ENCODE measurements at places on chromosomes 13 and 19.

DNA sequence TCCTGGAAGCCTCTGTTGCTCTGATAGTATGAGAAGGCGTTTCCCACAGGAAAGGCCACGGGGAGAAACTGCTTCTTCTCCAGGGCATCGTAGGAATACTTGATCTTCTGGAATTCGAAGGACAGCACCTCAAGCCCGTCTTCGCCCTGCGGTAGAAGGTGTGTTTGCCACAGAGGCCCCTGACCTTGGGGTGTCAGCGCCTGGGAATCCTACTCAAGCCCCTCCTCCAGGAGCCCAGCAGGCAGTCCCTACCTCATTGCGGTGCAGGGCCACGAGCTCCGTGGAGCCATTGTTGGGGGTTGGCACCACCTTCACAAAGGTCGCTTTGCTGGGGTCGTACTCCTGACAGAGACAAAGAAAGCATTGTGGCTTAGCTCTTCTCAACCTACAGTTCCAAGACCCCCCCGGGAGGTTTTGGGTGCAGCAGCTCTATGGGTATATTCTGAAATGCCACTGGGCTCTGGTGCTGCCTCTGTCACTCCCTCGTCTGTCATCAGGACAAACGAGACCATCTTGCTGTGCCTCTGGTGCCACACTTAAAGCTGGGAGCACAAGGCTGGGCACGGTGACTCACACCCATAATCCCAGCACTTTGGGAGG lies 3.7 kb downstream of the ATP13A1 start:
- no peak for DNase-seq

- no peak for DNase-seq
Measured at GRCh38 chr13:99916366-99917103, 55.0 kb downstream of the ZIC5 start.

GRCh38 chr19:13082192-13083007 lies 20.3 kb downstream of the LYL1 start:
- no peak for DNase-seq

DNA sequence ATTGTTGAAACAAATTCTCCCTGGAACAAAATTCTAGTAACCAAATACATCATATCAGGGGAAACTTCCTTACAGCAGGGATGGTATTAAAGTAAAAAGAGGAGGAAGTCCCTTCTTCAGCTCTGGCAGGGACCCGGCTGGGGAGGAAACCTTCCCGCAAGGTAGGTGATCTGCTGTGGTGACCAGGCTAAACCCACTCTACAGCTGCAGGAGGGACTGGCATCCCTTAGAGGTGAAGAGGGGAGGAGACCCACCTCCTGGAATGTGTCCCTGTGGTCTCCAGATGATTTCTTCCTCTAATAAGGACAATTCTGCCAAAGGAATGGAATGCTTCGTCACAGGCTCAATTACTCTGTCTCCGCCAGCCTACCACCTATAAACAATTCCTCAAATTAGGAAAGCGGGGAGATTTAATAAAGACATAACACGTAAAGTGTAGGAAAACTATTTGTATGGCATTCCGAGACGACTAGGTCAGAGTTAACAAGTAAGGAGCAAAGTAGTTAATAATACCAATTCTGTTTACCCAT lies 637 bp upstream of the PDS5B start:
- DNase-seq, result no peak

- no peak for DNase-seq
Measured at GRCh38 chr13:88153353-88153752, 482.2 kb downstream of the SLITRK5 start.

- peak; percentile 45 for DNase-seq
Measured at GRCh38 chr19:932648-933552, 7.1 kb downstream of the ARID3A start.

GRCh38 chr19:33290956-33291622 lies 11.2 kb downstream of the CEBPA start:
- no peak for DNase-seq

DNA sequence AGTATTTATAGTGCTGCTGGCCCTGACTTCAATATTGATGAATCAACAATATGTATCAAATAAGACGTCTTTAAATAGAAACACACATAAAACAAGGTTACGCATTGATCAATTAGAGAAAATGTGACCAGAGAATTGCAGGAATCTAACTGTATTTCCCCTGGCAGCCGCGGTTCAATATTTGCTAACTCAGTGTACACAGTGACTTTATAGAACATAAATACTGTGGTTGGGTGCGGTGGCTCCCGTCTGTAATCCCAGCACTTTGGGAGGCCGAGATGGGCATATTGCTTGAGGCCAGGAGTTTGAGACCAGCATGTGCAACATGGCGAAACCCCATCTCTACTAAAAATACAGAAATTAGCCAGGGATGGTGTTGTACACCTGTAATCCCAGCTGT lies 22.8 kb upstream of the UPF3A start:
- no peak for DNase-seq

- no peak for DNase-seq
Measured at GRCh38 chr19:46979126-46980105, 40.2 kb upstream of the NPAS1 start.

- no peak for DNase-seq
Measured at GRCh38 chr13:66402546-66402945, 827.6 kb downstream of the PCDH9 start.

- DNase-seq, result no peak
Measured at GRCh38 chr13:44386913-44387556, 13.4 kb downstream of the SERP2 start.

DNA sequence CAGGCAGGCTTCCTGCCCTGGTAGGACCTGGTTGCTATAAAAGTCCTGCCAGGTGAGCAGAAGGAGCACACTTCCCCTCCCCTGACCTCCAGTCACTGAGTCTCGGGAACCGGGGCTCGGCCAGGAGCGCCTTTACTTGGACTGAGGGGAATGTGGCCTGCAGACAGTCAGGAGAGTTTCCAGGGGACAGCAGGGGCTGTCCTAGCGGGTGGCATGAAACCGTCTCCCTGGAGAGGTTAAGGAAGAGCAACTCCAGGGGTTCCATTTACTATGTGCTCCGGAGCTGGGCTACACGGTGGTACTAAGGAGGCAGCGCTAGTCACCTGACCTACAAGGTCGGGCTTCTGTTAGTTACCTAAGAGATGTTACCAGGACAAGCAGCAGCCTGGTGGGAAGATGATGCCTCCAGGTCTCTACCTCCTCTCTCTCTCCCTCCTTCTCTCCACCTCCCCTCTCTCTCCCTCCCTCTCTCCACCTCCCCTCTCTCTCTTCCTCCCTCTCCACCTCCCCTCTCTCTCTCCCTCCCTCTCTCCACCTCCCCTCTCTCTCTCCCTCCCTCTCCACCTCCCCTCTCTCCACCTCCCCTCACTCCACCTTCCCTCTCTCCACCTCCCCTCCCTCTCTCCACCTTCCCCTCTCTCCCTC lies 4.1 kb upstream of the CNOT3 start:
- no peak for DNase-seq

DNA sequence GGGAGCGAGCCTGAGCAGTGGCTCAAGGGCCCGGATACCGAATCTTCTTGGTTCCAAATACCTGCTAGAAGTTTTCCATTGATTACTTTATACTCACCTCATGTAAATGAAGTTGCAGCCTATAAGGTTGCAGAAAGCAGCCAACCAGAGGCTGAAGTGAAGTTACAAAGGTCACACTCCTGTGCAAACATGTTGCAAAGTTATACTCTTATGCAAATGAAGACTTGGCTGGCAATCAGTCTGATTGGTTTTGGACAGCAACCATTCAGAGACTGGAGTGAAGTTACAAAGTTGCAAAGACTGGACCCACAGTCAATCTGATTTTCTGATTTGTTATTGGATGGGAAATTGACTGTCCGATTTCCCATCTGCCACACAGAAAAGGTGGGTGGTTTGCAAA lies 152.5 kb downstream of the GGACT start:
- no peak for DNase-seq

- no peak for DNase-seq
Measured at GRCh38 chr13:75443356-75443958, 38.5 kb downstream of the TBC1D4 start.

DNA sequence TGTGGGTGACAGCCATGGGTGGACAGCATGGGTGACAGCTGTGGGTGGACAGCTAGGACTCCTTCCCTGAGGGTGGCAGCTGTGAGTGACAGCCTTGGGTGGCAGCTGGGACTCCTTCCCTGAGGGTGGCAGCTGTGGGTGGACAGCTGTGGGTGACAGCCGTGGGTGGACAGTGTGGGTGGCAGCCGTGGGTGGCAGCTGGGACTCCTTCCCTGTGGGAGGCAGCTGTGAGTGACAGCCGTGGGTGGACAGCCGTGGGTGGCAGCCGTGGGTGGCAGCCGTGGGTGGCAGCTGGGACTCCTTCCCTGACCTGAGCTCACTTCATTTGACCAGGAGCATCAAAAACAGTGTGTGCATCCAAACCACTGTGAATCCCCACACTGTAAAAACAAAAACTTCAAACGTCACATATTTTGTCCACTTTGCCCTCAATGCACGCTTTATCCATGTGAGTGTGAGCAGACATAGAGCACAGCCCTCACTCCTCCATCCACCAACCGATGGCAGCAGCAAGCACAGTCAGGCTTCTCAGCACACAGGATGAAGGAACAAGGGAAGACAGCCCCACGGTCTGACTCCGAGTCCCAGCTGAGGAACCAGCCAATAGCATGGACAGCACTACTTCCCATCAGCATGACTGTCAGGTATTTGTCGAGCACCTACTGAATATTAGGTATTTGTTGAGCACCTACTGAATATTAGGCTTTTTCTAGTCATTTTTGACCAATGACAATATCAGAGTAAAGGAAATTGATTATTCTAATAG lies 1.6 kb upstream of the CFAP97D2 start:
- no peak for DNase-seq

DNA sequence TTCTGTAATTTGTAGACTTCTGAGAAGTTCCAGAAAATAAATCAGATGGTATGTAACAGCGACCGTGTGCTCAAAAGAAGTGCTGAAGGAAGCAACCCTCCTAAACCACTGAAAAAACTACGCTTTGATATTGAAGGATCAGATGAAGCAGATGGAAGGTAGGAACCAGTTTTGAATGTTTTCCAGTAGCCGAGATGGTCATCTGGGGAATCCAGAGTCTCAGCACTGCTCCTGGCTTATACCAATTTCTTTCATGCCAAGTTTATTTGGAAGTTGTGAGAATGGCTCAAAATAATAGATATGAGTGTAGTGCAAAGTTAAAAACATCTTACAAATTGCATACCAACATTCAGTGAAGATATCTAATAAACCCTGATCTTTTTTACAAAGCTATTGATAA lies 56.2 kb downstream of the RCBTB2 start:
- no peak for DNase-seq

DNA sequence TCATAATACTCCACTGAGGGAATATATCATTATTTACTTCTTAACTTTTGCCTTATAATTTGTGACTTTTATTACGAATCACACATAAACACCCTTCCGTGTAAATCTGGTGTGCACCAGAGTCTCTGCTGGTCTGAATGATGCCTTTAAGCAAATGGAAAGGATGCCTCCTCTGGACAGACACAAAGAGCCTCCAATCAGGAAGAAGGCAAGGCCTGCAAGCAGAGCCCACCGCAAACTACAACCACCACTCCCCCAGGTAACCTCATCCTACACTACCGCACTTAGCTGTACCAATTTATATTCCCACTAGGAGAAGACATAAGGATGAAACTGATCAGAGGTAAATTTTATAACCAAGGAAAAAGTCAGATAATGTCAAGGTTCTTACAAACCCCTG lies 137.6 kb downstream of the KLF12 start:
- DNase-seq, result no peak

DNA sequence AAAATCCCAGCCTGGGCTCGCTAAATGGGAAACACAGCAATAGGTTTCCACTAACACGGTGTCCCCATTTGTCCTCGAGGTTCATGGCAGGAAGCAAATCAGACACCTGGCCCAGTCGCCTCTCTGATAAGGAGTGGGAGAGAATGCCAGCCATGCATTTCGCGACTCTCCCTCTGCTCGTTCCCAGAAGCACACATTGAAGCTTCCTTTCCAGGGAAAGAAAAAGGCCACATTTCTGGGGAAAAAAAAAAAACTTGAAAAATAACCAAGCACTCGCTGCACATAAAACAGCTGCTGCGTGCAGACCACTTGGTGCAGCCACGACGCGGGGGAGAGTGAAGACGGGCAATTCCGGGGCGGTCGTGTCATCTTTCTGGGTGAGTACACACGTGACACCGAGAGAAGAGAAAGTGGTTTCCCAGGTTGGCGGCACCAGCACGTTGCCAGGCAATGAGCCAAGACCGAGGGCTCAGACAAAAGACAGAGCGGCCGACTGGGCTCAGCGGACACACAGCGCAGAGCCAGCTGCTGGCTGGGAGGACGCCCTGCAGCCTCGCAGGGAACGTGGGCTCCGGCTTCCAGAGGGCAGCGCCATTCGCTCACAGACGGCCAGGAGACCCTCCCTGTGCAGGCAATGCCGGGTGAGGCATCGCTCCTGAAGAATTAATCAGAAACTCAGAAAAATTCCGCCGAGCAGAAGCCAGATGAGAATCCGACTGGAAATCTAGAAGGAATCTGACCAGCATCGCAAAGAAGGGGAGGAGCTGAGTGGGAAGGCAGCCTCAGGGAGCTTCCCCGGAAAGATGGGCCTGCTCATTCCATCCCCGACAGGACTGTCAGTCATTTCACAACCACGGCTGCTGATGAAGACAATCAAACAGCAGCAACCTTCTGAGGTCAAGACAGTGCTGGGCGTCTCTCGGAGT lies 83.2 kb upstream of the IRS2 start:
- DNase-seq, result no peak

DNA sequence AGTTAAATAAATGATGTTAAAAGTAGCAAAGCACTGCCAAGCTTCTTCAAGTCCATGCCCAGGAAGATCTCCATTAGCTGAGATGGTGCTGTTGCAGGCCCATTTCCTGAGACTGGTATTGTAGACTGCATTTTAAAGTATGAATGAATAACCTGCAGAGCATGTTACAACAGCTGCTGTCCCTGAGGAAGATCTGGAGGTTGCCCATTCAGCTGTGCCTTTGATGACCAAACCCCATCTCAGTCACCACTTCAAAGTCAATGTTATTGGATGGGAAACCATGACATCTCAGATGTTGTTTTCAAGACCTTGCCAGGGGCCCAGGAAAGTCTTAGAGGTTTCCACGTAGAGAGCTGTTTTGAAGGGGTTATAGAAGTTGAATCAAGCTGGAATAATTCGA lies 281.3 kb downstream of the MTUS2 start:
- DNase-seq, result no peak

GRCh38 chr19:39946532-39946931 lies 12.1 kb upstream of the FCGBP start:
- no peak for DNase-seq

- no peak for DNase-seq
Measured at GRCh38 chr19:2552859-2553258, 76.9 kb downstream of the GADD45B start.

GRCh38 chr13:39787086-39787487 lies 131.6 kb downstream of the COG6 start:
- no peak for DNase-seq

DNA sequence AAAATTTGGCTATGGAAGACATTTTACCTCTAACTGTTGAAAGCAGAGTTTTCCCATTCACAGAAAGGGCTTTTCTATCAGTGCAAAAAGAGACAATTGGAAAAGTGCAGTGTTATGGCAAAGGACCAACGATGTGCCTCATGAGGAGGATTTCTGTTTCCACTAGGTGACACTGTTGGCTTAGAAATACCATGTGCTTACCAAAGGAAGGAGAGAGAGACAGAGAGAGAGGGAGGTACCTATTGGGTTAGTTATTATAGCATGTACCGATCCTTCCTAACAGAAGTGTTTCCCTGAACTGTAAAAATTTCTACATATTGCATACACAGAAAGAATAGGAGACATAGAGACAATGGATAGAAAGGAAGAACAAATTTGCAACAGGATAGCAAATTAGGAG lies 23.9 kb upstream of the PSG4 start:
- no peak for DNase-seq
